ENCODE measurements at places on chromosomes 7 and 10.
A peak's percentile ranks its signal among the peaks of the same experiment; 100 is the strongest.

GRCh38 chr7:78253850-78254725, 455.5 kb downstream of the PHTF2 start:
- no peak for DNase-seq

DNA sequence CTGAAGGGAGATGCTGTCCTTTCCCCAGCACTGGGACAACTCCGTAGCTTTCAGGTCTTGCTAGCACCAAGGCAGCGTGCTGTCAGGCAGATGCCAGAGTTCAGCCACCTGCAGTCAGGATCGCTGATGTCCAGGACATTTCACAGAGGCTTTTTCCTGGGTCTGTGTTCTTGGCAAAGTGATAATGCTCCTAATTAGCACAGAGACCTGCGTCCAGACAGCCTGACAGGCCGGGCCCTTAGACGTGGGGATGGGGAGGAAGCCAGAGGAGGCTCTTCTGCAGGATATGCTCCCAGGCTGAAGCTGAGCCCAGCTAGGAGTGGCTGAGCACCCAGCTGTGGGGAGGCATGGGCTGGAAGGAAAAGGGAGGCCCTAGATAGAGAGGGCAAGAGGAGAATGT, 82.5 kb upstream of the TBX20 start:
- DNase-seq = no peak

DNA sequence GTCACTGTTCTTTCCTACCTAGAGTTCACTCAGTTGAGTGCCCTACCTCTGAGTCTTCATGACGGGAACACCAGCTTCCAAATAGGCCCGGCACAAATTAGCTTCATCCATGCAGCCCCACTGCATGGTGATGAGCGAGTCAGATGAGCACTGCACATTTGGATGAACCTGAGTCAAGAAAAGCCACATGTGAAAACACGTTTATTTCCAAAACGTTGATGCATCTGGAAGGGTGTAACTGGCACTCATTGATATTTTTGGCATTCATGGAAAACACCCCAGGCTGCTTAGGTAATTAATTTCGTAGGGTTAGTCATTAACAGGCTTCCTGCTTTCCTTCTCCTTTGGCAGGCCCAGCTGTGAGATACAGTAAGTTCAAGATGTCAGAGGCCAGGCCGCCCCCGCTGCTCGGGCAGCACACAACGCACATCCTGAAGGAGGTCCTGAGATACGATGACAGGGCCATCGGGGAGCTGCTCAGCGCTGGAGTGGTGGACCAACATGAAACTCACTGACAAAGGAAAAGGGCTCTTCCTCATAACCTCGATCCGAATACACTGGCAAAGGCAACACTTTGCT, 725.2 kb downstream of the SUGCT start:
- no peak for DNase-seq

DNA sequence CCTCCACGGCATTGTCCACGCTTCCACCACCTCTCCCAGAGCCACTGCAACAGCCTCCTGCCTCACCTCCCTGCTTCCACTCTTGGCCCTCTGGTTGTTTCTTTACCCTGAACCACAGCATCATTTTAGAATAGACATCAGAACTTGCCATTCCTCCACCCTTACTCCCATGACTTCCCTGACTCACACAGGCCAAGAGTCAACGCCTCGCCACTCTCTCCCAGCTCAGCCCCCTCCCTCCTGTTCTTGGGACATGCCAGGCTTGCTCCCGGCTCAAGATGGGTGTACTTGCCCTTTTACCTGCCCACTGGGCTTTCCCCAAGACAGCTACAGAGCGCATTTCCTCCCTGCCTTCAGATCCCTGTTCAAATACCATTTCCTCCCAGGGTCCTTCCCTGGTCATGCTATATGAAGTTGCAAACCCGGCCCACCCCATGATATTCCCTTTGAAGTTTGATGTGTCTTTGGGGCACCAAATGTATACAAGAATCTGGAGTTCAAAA, 429.1 kb downstream of the RPS24 start:
- no peak for DNase-seq

GRCh38 chr10:34959321-34959720, 130.8 kb downstream of the CUL2 start:
- DNase-seq = peak; percentile 5

- no peak for DNase-seq
Measured at GRCh38 chr10:12382956-12383531, 33.7 kb downstream of the CAMK1D start.

- peak; percentile 30 for DNase-seq
Measured at GRCh38 chr10:28879875-28880682, 202.8 kb downstream of the BAMBI start.

Data from dermis microvascular lymphatic vessel endothelial cell (primary cell).